MM.1S (cell line): ENCODE measurements at places on chromosomes 4 and X.

DNA sequence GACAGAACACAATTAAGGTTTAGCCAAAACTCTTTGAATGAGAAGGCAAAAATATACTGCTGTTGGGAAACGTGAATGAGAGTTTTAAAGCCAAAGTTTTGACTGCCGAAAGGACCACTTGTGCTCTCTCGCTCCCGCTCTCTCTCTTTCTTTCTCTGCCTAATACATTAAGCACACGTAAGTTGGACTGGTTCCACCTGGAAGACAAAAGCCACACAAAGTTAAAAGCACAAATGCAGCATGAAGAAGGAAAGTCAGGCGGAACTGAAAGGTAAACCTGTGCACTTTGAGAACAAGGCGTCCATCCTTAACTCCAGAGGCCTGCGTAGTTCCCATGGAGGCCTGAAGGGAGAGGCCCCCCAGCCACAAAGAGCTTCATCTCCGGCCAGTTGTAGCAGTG lies 1.9 kb downstream of the DCAF12L2 start:
- DNase-seq = no peak

GRCh38 chr4:153566631-153567150 lies 100.5 kb downstream of the TMEM131L start:
- DNase-seq = no peak

GRCh38 chrX:115642311-115642710 lies 81.3 kb downstream of the PLS3 start:
- DNase-seq = no peak

DNA sequence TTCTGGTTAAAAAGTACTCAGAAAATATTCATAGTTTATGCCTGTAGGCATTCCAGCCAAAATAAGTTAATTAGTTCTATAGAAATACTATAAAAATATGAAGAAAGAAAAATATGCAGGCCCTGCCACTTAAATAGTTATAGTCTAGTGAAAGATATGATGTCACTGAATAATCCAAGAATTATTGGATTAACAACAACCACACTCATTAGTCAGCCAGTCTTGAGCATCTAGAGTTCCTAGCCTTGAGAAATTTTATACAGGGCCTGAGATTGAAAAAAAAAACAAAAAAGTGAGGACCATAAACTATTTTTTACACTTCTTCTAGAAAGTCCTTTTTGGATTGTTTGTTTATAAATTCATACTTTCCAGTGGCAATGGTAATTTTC lies 823.0 kb downstream of the FAT4 start:
- DNase-seq = no peak

- peak; percentile 16 for DNase-seq
Measured at GRCh38 chrX:155086202-155086840, 15.0 kb downstream of the BRCC3 start.

- DNase-seq = no peak
Measured at GRCh38 chr4:48853604-48854394, 22.9 kb downstream of the OCIAD1 start.

- DNase-seq = no peak
Measured at GRCh38 chr4:169593050-169593560, 19.3 kb downstream of the NEK1 start.

GRCh38 chr4:117068120-117068519 lies 17.3 kb downstream of the TRAM1L1 start:
- DNase-seq = no peak

- DNase-seq = no peak
Measured at GRCh38 chr4:190015538-190016368, 11.3 kb downstream of the FRG2 start.

- peak; percentile 41 for DNase-seq
Measured at GRCh38 chr4:141346144-141346543, 125.4 kb downstream of the ZNF330 start.

DNA sequence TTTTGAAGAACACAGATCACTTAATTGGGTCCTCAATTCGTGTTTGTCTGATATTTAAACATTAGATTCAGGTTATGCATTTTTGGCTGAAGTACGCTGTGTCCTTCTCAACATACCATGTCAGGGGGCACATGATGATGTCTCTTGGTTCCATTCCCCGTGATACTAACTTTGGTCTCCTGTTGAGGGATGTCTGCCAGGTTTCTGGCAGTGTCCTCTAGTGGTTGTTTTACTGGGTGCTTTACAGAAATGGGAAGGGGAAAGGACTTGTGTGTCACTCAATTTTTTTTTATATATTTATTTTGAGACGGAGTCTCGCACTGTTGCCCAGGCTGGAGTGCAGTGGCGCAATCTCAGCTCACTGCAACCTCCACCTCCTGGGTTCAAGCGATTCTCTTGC lies 58.2 kb downstream of the WWC2 start:
- DNase-seq = no peak

DNA sequence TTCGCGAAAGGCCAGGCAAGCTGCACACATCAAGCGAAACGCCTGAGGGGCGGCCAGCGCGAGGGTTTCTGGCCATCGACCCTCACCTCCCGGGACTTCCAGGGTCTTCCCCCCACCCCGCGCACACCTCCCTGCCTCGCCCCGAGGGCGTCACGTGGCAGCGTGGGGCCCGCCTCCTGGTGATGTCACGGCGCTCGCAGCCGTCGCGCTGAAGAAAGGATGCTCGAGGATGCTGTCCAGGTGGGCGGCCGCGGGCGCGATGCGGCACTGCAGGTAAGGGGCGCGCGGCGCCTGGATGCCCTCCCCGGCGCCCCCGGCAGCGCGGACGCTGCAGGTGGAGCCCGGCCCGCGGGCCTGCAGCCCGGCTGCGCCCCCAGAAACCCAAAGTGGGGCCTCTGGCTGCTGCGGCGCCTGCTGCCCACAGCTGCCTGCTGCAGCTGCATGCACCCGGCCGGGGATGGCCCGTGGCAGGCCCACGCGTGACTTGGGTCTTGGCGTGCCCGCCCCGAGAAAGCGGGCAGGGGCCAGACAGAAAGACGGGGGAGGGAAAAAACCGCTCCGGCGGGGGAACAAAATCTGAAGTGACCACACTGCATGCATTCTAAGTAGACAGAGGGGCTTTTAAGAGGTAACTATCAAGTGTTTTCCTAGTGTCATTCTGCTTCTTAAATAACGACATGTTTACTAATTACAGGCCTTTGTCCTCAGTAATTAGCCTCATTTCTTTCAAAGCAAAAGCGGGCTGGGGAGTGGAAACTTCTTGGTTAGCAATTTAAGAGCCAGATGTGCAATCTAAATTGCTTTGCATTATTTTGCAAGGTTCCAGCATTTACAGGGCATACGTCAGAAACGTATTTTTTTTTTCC lies 1.7 kb downstream of the CLCN4 start:
- DNase-seq = no peak

GRCh38 chr4:121139533-121140222 lies 24.4 kb downstream of the TNIP3 start:
- peak; percentile 82 for DNase-seq

- no peak for DNase-seq
Measured at GRCh38 chrX:154401045-154401799, 3.0 kb downstream of the RPL10 start.

DNA sequence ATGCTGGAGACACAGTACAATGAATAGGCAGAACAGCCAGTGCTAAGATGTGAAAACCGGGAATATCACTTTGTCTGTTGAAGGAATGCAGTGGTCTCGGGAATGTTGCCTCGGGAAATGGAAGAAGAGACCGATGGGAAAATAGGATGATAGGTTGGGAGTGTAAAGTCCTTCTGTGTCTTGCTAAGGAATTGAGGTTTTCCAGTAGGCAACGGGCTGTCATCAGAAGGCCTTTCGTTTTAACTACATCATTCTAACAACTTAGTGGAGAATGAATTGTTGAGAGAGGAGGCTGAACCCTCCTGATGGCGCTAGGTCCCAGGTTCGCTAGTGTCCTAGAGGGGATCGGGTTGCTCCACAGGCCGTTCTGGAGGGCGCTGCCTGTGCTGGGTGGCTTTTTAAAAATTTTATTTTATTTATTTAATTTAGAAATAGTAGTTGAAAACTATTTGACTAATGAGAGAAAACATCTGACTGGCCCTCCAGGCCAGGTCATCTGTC lies 730 bp downstream of the VBP1 start:
- DNase-seq = peak; percentile 9

- DNase-seq = no peak
Measured at GRCh38 chr4:6085028-6085690, 66.9 kb upstream of the C4orf50 start.

GRCh38 chr4:8238036-8238511 lies 31.5 kb upstream of the HTRA3 start:
- DNase-seq = peak; percentile 92

- no peak for DNase-seq
Measured at GRCh38 chr4:124431653-124432192, 280.8 kb downstream of the ANKRD50 start.

DNA sequence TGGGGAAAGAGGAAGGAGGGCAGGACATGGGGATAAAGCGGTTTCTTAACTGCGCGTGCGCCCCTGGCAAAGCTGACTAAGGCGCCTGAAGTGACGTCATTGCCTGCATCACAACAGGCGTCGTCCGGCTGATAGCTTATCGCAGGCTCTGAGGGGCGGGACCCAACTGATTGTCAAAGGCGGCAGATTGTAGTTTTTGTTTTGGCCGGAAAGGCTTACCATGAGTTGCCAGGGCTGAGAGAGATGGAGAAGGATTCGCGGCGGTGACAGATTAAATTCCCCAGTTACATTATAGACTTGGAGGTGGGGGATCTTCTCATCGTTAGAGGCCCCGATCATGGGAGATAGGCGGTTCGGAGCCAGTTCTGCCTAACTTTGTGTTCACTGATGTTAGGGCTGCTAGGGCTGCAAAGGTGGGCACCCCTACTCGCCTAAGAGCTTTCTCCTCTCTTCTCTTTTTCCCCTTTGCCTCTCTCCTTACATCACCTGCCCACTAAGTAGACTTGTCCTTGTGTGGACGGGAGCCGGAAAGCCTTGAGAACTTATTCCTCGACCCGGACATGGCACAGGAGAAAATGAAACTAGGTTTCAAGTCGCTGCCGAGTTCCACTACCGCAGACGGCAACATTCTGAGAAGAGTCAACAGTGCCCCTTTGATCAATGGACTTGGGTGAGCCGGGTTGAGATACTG lies 148.9 kb upstream of the PLAC1 start:
- peak; percentile 92 for DNase-seq

- no peak for DNase-seq
Measured at GRCh38 chr4:181784881-181785280, 458.3 kb upstream of the TENM3 start.

- no peak for DNase-seq
Measured at GRCh38 chrX:68648960-68649359, 1.5 kb downstream of the STARD8 start.

- DNase-seq = no peak
Measured at GRCh38 chr4:73721435-73721834, 18.9 kb upstream of the CXCL8 start.

GRCh38 chr4:88195328-88196012 lies 37.0 kb upstream of the ABCG2 start:
- peak; percentile 23 for DNase-seq

- no peak for DNase-seq
Measured at GRCh38 chrX:30741545-30741944, 88.3 kb downstream of the GK start.

DNA sequence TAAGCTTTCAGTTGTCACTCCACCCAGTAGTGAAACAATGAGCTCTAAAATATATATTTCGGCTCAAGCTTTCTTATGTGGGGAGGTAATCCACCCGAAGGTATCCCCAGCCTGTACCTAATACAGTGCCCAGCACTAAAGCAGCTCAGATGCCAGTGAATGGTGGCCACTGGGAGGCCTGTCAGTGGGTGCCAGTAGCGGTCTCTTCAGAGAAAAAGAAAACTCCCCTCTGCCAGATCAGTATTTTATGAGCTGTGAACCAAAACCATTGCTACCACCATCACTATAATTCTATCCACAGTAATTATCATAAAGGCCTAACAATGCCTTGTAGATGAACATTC lies 835 bp upstream of the NFKB1 start:
- peak; percentile 55 for DNase-seq

GRCh38 chr4:39933671-39934590 lies 43.8 kb downstream of the PDS5A start:
- DNase-seq = no peak

GRCh38 chrX:93637591-93637990 lies 35.8 kb downstream of the NAP1L3 start:
- no peak for DNase-seq

DNA sequence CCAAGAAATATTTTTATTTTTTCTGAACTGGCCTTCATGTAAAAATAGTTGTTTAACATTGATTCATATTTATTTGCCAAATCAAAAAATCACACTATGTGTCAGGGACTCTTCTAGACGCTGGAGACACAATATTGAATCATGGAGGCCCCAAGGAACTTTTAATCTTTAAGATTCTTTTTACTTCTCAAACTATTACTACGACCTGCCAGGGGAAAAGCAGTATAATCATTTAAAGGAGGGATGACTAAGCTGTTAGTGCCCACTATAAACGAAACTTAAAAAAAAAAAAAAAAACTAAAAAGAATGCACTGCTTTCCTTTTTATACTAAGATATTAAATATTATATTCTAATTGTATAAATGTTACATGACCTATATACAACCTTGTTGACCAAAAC lies 84.7 kb downstream of the PPA2 start:
- no peak for DNase-seq

GRCh38 chrX:133587818-133588217 lies 172.5 kb upstream of the GPC4 start:
- DNase-seq = no peak

GRCh38 chr4:94827481-94828110 lies 69.8 kb downstream of the BMPR1B start:
- DNase-seq = no peak

DNA sequence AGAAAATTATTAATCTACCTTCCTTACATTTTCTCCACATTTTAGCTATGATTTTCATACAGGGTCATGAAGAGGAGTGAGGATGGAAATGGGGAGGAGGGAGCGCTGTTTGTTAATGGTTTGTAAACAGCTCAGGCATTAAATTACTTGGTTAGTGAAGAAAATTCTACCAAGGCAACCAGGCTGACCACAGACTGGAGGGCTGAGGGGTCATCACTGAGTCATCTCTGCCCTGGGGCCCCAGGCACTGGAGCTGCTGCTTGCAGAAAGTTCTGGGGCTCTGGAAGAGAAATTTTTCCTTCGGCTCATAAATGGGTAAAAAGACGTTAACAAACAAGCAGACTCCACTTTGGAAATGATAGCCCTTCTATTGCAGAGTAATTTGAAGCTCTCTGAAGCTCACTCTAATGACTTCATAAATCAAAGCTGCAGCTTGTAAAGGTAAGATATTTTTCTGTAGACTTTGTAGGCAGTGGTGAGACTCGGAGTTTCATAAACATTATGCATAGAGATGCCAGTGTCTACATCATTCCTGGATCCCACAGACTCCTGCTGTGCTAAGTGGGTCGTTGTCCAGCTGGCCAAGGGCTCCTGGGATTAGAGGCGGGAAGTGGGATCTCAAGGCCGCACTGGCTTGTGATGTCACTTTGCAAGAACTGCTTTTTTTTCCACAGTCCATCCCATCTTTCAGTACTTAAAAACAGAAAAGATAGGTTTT lies 159.6 kb downstream of the PTTG2 start:
- DNase-seq = no peak
